ENCODE measurements at places on chromosomes 13 and 19.
A peak's percentile ranks its signal among the peaks of the same experiment; 100 is the strongest.

DNA sequence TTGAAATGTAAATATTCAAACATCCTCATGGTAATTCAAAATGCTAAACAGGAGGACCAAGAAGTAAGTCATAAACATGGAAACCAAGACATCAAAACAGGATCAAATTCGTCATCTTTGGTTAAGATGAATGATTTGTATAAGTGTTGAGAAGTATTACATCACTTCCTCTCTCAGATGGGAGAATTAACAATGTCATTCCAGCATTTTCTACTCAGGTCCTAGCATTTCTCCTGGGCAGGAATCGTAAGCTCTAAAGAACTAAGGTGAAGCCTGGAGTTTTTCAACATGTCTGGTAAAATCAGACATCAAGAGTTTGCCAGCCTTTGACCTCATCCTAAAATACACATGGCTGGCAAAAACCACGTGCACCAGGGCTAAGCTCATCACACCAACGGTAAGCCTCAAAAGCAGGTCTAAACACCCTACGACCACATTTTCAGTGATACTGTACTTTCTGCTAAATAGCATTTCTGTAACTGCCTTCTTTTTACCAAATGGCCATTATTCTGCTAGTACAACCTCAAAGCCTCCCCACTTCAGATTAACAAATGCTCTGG, 24.8 kb downstream of the RANBP3 start:
- no peak for DNase-seq
- peaks cover 31% of the 10 kb centered on the region for H3K36me3 ChIP-seq
- H3K4me1 ChIP-seq = peaks cover 78% of the 10 kb centered on the region
- H3K27ac ChIP-seq = peak overlapping the region; percentile 96

- no peak overlapping the region for H3K4me3 ChIP-seq
- no peaks in the 10 kb centered on the region for H3K4me1 ChIP-seq
- no peaks in the 10 kb centered on the region for H3K27me3 ChIP-seq
Observed at GRCh38 chr13:67877031-67877430, 646.9 kb upstream of the PCDH9 start.

DNA sequence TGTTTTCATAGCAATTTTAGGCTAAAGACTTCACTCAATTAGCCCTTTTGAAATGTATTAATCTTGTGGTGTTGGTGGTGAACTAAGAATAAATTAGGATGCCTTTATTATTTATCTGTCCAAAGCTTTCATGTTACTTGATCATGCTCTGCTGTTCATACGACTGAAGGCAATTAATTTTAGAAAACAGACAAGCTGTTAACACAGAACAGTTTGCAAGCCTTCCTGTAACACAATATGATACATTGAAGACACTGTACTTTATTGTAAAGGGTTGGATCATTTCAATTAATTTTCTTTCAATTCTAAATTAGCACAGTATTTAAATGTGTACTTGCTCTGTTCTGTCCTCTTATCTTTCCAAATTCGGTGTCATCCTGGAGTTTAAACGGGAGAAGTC, 794.3 kb upstream of the MIR17HG start:
- no peak overlapping the region for H3K27ac ChIP-seq
- H3K4me3 ChIP-seq = no peak overlapping the region
- H3K4me1 ChIP-seq = no peaks in the 10 kb centered on the region
- H3K36me3 ChIP-seq = no peaks in the 10 kb centered on the region
- no peaks in the 10 kb centered on the region for H3K27me3 ChIP-seq

DNA sequence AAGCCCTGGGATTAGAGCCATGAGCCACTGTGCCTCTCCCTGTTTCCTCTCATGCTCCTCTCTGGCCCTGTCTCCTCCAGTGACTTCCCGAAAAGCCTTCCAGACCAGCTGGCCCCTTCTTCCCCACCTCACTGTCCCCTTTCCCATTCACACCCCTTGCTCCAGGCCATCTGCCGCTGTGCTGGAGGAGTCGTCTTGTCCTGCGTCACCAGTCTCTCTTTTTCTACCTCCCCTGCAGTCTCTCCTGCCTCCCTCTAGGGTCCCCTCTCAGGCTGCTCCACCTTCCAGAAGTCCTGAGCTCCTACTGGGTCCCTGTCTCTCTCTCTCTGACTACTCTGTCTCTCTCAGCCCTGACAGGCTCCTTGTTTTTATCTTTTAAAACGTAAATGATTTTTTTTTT, 5.3 kb upstream of the FFAR1 start:
- H3K4me3 ChIP-seq = no peak overlapping the region
- H3K27ac ChIP-seq = no peak overlapping the region
- DNase-seq = no peak
- H3K36me3 ChIP-seq = no peaks in the 10 kb centered on the region
- H3K4me1 ChIP-seq = peaks cover 17% of the 10 kb centered on the region
- H3K27me3 ChIP-seq = peaks cover 2% of the 10 kb centered on the region

- DNase-seq = no peak
- H3K27ac ChIP-seq = peak overlapping the region; percentile 32
- H3K4me1 ChIP-seq = peaks cover 31% of the 10 kb centered on the region
- peaks cover 3% of the 10 kb centered on the region for H3K36me3 ChIP-seq
- peak overlapping the region; percentile 15 for H3K4me3 ChIP-seq
- H3K27me3 ChIP-seq = peaks cover 2% of the 10 kb centered on the region
Observed at GRCh38 chr19:48807590-48808308, 3.1 kb downstream of the BCAT2 start.

DNA sequence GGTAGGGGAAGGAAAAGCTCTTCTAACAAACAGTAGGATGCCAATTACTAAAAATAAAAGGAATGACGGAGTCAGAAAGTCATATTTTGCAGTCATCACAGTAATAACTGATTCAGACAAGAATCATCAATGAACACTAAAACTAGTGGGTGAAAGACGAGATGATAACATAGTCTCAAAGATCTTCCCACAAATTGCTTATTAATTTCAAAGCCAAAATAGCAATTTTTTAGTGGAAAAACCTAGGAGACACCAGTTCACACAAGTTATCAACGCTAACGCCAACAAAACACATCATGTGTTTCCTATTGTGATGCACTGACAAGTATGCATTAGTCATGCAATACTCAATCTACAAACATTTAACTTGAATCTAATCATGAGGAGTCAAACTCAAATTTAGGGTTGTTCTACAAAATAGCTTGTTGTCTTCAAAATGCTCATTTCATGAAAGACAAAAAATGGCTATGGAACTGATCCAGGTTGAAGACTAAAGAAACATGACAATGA, 18.6 kb downstream of the ZNF233 start:
- peaks cover 2% of the 10 kb centered on the region for H3K36me3 ChIP-seq
- no peak for DNase-seq
- no peaks in the 10 kb centered on the region for H3K27me3 ChIP-seq
- H3K4me3 ChIP-seq = no peak overlapping the region
- no peak overlapping the region for H3K27ac ChIP-seq

DNA sequence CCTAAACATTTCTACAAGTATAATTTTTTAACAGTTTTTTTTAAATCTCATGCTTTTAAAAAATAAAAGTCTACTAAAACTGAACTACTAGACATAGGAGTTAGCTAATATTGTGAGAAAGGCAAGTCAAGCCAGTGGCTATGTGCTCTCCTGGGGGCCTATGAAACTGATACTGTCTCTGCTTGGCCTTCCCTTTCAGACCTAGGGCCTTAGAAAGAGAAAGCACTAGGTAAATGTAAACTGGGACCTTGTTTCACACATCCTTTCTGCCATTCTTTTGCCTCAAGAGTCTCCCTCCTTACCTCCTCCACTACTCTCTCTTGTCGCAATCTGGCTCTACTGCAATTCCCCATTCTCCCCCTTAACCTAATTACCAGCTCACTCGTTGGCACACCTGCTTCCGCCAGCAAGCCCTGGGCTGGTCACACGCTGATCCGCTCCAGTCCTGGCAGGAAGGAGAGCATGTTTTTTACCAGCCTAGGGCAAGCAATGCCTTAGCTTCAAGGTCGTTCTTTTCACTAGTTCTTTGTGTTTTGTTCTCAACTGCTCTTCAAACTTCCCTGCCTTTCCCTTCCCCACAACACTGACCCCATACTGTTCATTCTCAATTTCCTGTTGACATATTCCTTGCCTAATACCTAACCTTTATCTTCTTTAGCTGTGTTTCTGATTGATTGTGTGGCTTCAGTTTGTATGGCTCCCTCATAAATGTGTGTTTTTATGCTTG, 23.1 kb downstream of the TBC1D4 start:
- DNase-seq = no peak
- no peaks in the 10 kb centered on the region for H3K4me1 ChIP-seq
- H3K4me3 ChIP-seq = no peak overlapping the region
- peaks cover 8% of the 10 kb centered on the region for H3K27me3 ChIP-seq
- no peaks in the 10 kb centered on the region for H3K36me3 ChIP-seq

DNA sequence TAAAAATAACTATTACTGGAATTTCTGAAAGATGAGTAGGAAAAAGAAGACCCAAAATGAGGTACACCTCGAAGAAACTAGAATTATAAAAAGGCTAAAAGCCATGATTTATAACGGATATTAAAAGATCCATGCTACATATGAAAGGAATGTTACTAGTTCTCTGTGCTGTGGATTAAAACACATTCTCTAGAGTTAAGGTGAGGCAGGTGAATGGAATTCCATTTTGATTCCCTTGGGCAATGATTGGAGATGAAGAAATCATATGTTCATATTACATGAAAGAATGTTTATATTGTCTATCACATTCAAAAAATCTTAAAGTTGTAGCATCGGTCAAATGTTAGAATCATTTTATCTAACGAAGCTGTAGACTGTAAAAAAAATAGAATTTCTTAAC, 783.7 kb downstream of the PCDH9 start:
- H3K27ac ChIP-seq = no peak overlapping the region
- H3K4me3 ChIP-seq = no peak overlapping the region
- no peaks in the 10 kb centered on the region for H3K27me3 ChIP-seq
- H3K4me1 ChIP-seq = no peaks in the 10 kb centered on the region
- no peak for DNase-seq

DNA sequence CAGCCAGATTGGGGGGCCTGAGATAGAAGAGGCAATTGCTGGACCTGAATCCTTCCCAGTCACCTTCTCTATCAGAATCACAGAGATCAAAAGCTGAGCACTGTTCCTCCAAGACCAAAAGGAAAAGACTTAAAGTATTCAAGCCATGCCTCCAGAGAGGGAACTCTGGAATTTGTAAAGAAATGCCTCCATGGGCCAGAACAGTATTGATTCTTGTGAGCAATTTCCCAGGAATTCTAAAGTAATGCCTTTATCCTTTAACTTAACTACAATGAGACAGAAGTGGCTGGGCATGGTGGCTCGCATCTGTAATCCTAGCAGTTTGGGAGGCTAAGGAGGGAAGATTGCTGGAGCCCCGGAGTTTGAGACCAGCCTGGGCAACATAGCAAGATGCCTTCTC, 148.8 kb downstream of the FLT1 start:
- H3K4me1 ChIP-seq = peaks cover 12% of the 10 kb centered on the region
- H3K4me3 ChIP-seq = no peak overlapping the region
- peaks cover 19% of the 10 kb centered on the region for H3K27me3 ChIP-seq
- DNase-seq = no peak
- H3K36me3 ChIP-seq = no peaks in the 10 kb centered on the region

DNA sequence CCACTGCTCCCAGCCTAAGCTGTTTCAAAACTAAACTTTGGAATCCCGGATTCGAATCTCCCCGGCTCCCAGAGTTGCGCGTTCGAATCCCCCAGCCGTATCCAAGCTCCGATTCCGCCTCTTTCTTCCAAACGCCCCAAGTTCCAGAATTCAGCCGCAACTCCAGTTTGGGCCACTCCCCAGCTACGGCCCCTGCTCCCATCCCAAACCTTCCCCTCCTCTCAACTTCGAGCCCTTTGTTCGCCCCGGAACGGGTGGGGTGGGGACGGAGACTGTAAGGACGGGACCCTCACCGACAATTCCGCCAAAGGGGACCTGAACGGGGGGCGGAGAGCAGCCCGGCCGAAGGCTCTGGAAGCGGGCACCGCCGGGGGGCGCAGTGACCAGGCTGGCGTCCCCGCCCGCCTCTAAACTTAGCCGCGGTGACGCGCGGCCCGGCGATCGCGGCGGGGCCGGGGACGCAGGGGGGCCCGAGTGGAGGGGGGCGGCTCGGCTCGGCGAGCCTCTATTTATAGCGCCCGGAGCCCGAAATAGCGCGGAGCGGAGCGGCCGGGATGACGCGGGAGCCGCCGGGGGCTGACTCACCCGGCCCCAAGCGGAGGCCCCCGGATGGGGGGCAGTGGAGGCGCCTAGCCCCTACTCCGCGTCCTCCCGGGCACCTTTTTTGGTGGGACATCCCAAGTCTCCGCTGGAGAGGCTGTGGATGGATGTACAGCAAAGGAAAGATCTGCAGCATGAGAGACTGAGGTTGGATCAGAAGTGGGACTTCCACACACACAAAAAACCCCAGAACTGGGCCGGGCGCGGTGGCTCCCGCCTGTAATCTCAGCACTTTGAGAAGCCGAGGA, 4.9 kb upstream of the ERCC1 start:
- no peak for DNase-seq
- no peak overlapping the region for H3K27ac ChIP-seq
- H3K4me1 ChIP-seq = peaks cover 18% of the 10 kb centered on the region
- H3K27me3 ChIP-seq = peaks cover 11% of the 10 kb centered on the region
- peak overlapping the region; percentile 83 for H3K4me3 ChIP-seq
- no peaks in the 10 kb centered on the region for H3K36me3 ChIP-seq

- DNase-seq = no peak
- H3K4me1 ChIP-seq = peaks cover 9% of the 10 kb centered on the region
- H3K27me3 ChIP-seq = no peaks in the 10 kb centered on the region
Observed at GRCh38 chr19:46726551-46726950, 9.6 kb upstream of the PRKD2 start.

GRCh38 chr13:53100394-53101063, 71.9 kb downstream of the OLFM4 start:
- no peak overlapping the region for H3K4me3 ChIP-seq
- no peaks in the 10 kb centered on the region for H3K4me1 ChIP-seq
- DNase-seq = no peak
- no peak overlapping the region for H3K27ac ChIP-seq
- H3K27me3 ChIP-seq = no peaks in the 10 kb centered on the region

DNA sequence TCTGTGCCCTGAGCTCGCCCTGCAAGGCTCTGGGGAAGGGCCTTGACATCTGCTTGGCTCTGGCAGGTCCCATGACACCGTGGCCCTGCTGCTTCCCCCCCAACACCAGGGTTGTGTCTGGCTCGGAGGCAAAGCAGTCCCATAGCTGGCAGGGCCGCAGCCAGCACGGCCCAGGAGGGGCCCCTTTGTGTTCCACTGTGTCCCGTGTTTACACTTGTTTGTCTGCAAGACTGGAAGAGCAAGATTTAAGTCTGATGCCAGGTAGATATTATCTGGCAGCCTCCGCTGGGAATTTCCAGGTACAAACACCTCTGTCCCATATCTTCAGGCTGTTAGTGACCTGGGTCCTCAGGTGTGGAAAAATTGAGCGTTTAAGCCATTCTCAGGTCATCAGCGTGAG, 44.3 kb downstream of the MCF2L start:
- H3K27me3 ChIP-seq = no peaks in the 10 kb centered on the region
- H3K4me1 ChIP-seq = no peaks in the 10 kb centered on the region
- H3K27ac ChIP-seq = no peak overlapping the region

GRCh38 chr19:46714444-46715106, 2.3 kb downstream of the PRKD2 start:
- peak overlapping the region; percentile 95 for H3K27ac ChIP-seq
- peaks cover 51% of the 10 kb centered on the region for H3K36me3 ChIP-seq
- DNase-seq = peak; percentile 37
- H3K4me1 ChIP-seq = peaks cover 31% of the 10 kb centered on the region
- no peaks in the 10 kb centered on the region for H3K27me3 ChIP-seq

GRCh38 chr19:39318690-39319089, 2.0 kb downstream of the LRFN1 start:
- DNase-seq = no peak
- H3K36me3 ChIP-seq = peaks cover 3% of the 10 kb centered on the region
- H3K4me3 ChIP-seq = peak overlapping the region; percentile 70
- peaks cover 7% of the 10 kb centered on the region for H3K27me3 ChIP-seq

Measured in T-helper 2 cell treated with Interferon-gamma antibody and Interleukin-4, amounts not matched to agents 5 μg/mL and 100 μg/mL, for 36 hours (primary cell).